Pancreas (tissue), 10 donors: ENCODE measurements at places on chromosomes 12 and 14. TPM values are rescaled to one million over a fixed set of nuclear protein-coding genes. Genes with fewer than 3 reads are reported as not detected.
A peak's percentile ranks its signal among the peaks of the same experiment; 100 is the strongest.

TEX22 gene
- polyA plus RNA-seq = 0.40 TPM

MYH7 gene
- 1.1 TPM for polyA plus RNA-seq

LPAR5 gene
- polyA plus RNA-seq = 0.19 TPM

POU6F1 gene
- polyA plus RNA-seq = 12.9 TPM

E2F7 gene
- polyA plus RNA-seq = not detected

ACVRL1 gene
- 10.1 TPM for polyA plus RNA-seq

PLEKHG3 gene
- polyA plus RNA-seq = 42.0 TPM

CEBPE gene
- not detected for polyA plus RNA-seq

PTCSC3 gene
- not detected for polyA plus RNA-seq

- no peak for DNase-seq
These were observed 6.5 kb downstream of the PPP1R3E start for GRCh38 chr14:23296012-23296777.

- peak; percentile 60 for DNase-seq
These were observed 418.5 kb downstream of the TMEM121 start for GRCh38 chr14:105944632-105945610.

- no peak for DNase-seq
These were observed 73.8 kb upstream of the DCN start for GRCh38 chr12:91256411-91256810.

GRCh38 chr12:58725400-58726105, 194.8 kb downstream of the LRIG3 start:
- DNase-seq = no peak

- no peak for DNase-seq
These were observed 14.1 kb downstream of the DRAM1 start for GRCh38 chr12:101891462-101891971.

GRCh38 chr12:34386016-34386415, 363.7 kb downstream of the ALG10 start:
- no peak for DNase-seq

DNA sequence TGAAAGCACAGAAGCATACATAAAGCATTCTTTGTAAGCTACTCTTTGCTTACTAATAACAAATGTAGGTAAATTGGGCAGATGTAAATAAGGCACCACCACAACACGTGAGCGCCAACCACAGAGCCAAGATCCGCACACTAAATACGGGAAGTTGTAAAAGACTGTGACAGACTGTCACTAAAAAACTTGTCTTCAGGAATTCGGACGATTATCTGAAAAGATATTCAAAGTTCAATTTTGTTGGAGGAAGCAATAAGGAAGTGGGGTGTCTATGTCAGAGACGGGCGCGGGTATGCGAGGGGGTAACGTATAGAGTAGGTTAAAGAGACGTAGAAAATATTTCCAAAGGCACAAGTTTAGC, 1.5 kb upstream of the HSP90B1 start:
- no peak for DNase-seq

DNA sequence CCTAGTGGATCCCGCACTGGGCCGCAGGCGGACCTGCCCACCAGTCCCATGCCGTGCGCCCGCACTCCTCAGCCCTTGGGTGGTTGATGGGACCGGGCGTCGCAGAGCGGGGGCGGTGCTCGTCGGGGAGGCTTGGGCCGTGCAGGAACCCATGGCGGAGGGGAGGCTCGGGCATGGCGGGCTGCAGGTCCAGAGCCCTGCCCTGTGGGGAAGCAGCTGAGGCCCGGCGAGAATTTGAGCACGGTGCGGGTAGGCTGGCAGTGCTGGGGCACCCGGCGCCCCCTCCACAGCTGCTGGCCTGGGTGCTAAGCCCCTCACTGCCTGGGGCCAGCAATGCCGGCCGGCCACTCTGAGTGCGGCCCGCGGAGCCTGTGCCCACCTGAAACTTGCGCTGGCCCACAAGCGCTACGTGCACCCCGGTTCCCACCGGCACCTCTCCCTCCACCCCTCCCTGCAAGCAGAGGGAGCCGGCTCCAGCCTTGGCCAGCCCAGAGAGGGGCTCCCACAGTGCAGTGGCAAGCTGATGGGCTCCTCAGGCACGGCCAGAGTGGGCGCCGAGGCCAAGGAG, 100.8 kb downstream of the PLEKHA5 start:
- DNase-seq = no peak

DNA sequence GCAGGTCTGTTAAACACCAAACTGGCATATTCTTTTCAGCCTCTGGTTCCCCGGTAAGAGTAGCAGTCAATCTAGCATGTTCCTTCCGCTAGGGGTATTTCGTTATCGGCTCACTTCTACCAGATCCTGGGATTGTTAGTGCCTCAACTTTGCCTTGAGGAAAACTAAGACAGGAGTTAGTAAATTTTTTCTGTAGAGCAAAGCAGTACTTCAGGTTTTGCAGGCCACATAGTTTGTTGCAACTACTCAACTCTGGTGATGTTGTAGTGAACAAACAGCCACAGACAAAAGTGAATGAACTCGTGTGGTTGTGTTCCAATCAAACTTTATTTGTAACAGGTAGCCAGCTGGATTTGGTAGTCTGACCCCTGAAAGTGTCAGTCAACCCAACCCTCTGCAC, 6.3 kb upstream of the CDH24 start:
- DNase-seq = no peak

GRCh38 chr12:105967038-105967776, 171.5 kb downstream of the NUAK1 start:
- DNase-seq = no peak

GRCh38 chr12:12088147-12088546, 17.4 kb downstream of the BCL2L14 start:
- no peak for DNase-seq

- DNase-seq = no peak
These were observed 34.2 kb upstream of the KICS2 start for GRCh38 chr12:64256166-64256800.

DNA sequence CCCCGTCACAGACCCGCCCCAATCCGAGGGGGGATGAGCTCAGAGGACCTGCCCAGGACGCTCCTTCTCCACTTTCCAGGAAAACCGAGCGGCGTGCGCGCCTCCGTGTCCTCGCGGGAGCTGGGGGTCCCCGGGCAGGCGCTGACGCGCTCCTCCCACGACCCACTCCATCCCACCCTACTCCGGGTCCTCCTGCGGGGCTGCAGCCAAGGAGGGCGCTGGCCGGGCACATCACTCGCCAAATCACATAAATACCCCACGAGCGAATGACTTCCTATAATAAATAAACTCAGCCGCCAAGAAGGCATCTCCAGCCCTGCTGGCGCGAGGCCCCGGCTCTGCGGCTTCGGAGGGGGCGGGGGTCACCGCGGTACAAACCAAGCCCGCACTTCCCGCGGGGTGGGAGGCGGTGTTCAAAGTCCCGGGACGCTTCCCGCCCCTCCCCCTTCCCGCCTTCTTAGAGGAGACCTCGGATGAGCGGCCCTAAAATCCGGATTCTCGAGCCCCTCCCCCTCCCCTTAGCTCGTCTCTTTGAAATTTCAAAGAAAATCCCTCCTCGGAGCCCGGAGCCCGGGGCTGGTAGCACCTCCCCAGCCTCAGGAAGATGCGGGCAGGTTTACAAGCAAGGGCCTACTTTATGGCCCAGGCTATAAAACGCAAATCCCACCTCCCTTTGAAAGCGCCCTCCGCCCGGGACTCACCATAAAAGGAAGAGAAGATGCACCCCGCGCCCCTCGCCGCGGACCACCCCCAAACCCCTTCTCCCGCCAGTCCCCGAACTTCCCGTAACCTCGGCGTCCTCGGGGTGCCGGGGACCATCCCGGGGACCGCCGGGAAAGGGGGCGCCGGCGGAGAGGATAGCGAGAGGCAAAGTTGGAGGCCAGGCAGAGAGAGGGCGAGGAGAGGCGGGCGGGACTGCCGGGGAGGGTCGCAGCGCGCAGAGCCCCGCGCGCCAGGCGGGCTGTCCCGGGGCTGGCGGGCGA, 712 bp upstream of the FZD10 start:
- no peak for DNase-seq

GRCh38 chr12:79691511-79692248, 916 bp upstream of the PAWR start:
- no peak for DNase-seq

DNA sequence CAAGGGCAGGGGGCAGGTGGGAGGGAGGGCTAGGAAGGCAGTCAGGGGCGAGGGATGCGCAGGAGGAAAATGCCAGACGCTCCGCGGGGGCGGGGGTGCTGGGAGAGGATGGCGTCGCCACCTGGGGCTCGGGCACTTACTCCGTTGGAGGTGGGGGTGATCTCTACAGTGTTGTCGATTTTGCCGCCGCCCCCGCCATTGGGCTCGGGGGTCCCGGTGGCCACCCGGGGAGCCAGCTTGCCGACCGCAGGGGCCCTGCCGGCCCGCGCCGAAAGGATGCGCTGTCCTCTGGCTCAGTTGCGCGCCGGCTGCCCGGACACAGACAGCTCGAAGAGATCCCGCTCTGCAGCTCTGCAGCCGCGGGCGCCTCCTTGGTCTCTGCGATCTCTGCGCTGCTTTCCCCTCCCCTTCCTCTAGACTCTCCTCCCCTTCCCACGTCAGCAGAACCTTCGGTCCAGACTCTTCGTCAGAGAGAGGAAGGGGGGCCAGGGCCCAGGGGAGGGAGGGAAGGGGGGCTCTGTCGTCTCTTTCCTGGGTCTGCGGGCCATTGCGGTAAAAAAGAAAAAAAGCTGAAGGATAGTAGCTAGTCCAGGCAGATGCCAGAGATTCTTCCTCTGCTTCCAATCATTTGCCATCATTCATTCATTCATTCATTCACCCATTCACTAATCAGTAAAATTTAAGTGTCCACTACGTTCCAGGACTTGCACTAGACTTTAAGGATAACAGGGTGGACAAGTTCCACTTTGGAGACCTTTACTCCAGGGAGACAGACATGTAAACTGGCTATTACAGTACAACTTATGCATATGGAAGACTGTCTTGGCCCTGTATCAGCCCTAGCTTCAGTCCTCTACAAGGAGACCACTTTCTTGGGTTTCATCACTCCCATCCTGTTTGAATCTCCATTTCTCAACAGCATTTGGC, at the start of gene SLC22A17:
Gene SLC22A17, minus strand, starts transcription at position 382 of the 927 bp plus-strand sequence.
- DNase-seq = peak; percentile 73

DNA sequence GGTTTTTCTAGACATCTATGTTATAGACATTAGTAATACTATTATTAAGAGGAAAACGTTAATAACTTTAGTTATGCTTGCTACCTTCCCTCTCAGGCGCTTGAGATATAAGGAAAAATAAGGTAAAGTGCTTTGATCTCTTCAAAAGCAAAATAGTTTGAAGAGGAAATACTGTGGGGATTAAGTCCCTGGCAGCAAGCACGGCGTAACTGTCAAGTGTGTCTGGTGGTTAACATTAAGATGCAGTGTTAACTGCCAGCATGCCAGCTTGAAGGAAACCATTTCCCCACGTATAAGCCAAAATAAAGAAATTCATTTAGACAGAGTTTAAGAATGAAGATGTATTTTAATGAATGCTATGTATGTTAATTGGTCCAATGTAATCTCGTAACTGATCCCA, 31.8 kb downstream of the PELI2 start:
- no peak for DNase-seq

DNA sequence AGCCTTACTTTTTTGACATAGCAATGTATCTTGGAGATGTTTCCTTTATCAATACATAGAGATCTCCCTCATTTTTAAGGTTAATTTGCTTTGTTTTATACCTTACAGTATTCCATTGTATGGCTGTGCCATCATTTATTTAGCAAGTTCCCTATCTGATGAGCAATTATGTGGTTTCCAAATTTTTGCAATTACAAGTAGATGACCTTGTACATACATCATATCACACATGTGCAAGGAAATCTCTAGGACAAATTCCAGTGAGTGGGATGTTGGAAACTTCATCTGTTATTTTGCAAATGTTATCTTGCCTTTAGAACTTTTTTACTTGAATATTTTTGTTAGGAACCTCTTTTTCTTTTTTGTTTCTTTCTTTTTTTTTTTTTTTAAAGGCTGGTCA, 49.7 kb downstream of the DRAM1 start:
- no peak for DNase-seq

DNA sequence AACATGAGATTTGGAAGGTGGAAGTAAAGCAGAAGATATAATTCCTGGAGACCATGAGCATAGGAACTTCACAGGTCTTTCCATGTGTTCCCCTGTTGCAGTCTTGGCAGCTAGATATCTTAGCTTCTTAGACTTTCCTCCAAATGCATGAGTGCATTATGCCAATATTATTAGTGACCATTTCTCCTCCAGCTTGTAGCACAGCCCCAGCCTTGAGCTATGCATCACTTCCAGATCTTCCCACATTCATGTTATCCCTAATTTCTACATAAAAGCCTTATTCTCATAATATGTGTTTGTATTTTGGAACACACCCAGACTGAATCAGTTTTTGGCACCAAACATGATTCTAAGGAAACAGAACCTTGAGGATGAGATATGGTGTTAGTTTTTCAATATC, 11.0 kb downstream of the CLEC2B start:
- no peak for DNase-seq

DNA sequence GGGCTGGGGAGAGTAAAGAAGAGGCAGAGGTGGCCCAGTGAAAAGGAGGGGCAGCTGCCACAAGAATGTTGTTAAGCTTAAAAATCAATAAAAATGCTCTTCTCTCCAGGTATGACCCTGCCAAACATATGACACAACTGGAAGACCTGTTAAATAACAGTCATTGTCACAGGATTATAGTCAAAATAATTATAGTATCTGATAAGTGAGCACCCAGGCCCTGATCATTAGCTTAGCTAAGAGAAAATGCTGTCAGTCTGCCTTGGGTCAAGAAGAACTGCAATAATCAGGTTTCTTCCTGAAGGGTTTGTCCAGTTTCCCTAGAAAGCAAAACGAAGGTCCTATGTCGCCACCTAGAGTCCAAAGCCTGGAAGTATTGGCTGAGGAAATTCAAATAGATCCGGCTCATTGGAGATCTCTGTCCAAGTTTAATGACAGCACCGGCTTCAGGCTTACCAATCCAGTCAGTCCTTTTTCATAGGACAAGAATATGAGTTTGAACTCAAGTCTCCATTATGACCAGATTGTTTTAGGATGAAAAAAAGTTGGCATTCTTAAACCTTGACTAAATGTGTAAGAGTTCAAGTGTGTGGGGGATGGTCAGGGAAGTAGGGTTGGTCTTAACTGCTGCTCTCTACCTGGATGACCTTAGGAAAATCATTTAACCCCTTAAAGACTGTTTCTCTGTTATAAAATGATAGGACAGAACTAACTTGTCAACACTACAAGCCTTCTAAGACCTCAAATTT, 22.5 kb upstream of the NKX2-8 start:
- DNase-seq = peak; percentile 31
